ENCODE measurements at places on chromosomes 6 and 20.

DNA sequence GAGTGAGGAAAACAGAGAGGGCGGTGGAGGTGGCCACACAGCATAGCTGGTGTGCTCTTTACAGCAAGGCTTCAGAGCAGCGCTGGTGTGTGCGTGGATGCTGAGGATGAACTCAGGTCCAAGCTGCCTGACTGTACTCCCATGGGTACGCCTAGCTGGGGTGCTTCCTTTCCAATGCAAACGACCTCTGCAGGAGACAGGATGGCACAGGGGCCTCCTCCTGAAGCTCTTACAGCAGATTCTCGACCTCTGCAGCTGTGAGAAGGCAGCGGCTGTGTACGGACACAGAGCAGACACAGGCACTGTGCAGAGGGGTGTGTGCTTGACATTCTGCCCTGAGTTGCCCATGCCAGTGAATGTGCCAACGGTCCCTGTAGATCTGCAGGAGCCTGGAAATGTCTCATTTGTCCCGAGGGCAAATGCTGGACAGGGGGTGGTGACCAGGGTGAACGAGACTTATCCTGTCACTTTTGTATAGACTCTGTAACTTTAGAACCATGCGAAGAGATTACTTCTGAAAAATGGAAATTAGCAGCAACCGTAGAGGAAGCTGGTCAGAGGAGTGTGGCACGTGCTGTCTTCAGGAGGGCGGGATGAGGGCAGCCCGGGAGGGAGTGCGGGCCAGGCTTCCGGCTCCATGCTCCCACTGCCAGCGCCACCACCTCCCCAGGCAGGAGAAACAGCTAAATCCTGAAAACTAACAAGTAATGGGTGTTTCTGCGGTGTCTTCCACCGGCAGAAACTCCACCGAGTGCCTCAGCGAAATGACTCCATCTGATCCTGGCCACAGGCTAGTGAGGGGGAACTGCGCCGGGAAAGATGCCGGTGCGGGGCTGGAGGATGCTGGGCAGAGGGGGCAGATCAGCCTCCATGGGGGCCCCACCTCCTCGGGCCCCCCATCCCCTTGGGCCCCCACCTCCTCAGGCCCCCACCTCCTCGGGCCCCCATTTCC lies 120.9 kb upstream of the RPS6KA2 start:
- no peak overlapping the region for H3K27ac ChIP-seq
- no peaks in the 10 kb centered on the region for H3K27me3 ChIP-seq
- H3K4me1 ChIP-seq = peaks cover 38% of the 10 kb centered on the region
- DNase-seq = no peak
- no peaks in the 10 kb centered on the region for H3K36me3 ChIP-seq

- peaks cover 1% of the 10 kb centered on the region for H3K4me1 ChIP-seq
- no peaks in the 10 kb centered on the region for H3K27me3 ChIP-seq
- H3K27ac ChIP-seq = no peak overlapping the region
- H3K4me3 ChIP-seq = no peak overlapping the region
- H3K36me3 ChIP-seq = no peaks in the 10 kb centered on the region
- no peak for DNase-seq
Observed at GRCh38 chr6:133165235-133165634, 75.9 kb upstream of the EYA4 start.

DNA sequence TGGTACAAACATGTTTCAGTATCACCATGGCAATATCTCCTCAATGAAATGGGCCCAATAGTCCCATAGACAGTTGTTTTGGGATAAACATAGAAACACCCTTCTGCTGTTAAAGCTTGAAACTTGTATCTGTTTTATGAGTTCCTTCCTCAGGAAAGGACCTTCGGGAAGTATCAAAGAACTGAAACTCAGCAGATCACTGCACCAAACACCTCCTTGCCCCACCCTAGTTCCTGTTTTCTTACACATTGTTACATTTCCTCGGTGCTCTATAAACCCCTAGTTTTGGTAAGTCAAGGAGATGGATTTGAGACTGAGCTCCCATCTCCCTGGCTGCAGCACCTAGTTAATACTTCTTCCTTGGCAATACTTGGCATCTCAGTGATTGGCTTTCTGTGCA lies 73.8 kb upstream of the ECI2 start:
- DNase-seq = no peak
- H3K27ac ChIP-seq = no peak overlapping the region
- no peaks in the 10 kb centered on the region for H3K4me1 ChIP-seq
- no peaks in the 10 kb centered on the region for H3K27me3 ChIP-seq
- no peaks in the 10 kb centered on the region for H3K36me3 ChIP-seq

- DNase-seq = no peak
- H3K4me1 ChIP-seq = peaks cover 18% of the 10 kb centered on the region
- H3K27me3 ChIP-seq = no peaks in the 10 kb centered on the region
Observed at GRCh38 chr6:41790045-41790444, 2.6 kb downstream of the TOMM6 start.

DNA sequence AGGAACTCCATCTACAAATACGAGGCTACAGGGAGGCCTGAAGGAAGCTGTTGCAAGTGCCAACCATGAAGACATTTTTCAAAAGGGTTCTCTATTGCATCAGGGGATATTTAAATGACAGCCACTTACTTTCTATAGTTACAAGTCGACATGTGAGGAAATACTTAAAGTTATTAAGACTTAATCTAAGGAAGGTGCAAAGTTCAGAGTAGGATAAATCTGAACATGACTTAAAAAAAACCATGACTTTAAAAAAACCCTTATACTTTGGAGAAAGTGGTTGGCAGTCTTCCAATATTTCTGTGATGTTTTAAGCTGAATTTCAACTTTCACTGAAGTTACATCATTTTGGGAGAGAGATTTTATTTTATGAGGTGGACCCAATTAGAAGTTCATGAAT lies 56.3 kb upstream of the EMILIN3 start:
- H3K4me3 ChIP-seq = no peak overlapping the region
- peaks cover 5% of the 10 kb centered on the region for H3K4me1 ChIP-seq
- H3K36me3 ChIP-seq = peaks cover 95% of the 10 kb centered on the region
- no peak for DNase-seq
- no peak overlapping the region for H3K27ac ChIP-seq

- no peaks in the 10 kb centered on the region for H3K4me1 ChIP-seq
- no peak overlapping the region for H3K4me3 ChIP-seq
- H3K27me3 ChIP-seq = no peaks in the 10 kb centered on the region
- H3K36me3 ChIP-seq = no peaks in the 10 kb centered on the region
Observed at GRCh38 chr6:151772446-151772845, 35.0 kb upstream of the ESR1 start.

DNA sequence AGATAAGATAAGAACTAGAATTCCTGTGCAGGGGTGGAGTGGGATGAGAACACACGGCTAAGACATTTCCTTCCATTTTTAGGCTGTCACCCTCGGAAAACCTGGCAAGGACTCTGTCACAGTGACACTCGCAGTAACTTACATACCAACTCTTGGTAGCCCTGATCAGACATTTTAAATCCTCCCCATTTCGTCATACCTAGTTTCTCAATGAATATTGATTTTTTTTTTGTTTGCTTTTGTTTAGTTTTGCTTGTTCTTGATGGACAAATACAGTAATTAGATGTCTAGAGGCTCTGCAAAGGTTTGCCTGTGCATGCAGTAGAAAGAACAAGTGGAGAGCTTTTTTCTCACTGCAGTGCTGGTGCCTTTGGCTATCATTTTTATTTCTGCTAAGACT lies 213.0 kb upstream of the FAM83B start:
- no peaks in the 10 kb centered on the region for H3K4me1 ChIP-seq
- no peaks in the 10 kb centered on the region for H3K36me3 ChIP-seq
- no peak overlapping the region for H3K4me3 ChIP-seq
- H3K27ac ChIP-seq = no peak overlapping the region
- no peaks in the 10 kb centered on the region for H3K27me3 ChIP-seq
- DNase-seq = no peak

- H3K4me1 ChIP-seq = peaks cover 1% of the 10 kb centered on the region
- DNase-seq = no peak
Observed at GRCh38 chr6:37085198-37085597, 79.7 kb downstream of the FGD2 start.

DNA sequence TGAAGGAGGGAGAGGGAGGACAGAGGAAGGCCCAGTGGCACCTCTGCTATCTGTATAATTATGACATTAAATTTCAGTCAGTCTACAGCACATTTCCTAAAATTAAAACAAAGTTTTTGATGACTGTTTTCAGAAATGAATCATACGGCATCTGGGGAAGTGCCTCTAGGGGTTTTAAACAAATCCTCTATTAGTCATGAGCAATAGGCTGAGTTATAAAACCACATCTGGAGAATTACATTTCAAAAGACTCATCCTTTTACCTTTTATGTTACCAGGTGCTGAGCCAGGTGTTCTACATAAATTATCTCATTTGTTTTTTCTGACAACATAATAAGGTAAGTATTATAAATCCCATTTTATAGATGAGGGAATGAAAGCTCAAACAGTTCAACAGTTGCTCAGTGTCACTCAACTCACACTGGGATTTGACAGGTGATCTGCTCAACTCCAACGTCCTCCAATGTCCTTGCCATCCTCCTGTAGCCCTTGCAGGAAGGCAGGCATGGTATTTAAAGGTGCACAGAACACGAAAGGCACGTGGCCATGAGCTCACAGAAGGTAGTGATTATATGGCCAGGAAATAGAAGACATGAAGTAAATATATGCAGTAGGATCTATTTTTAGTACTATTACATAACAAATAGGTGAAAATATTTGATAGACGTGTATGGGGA lies 184.2 kb upstream of the MAN1A1 start:
- no peaks in the 10 kb centered on the region for H3K36me3 ChIP-seq
- H3K27ac ChIP-seq = no peak overlapping the region
- DNase-seq = peak; percentile 21
- H3K4me1 ChIP-seq = peaks cover 2% of the 10 kb centered on the region
- peak overlapping the region; percentile 13 for H3K4me3 ChIP-seq

GRCh38 chr6:26197933-26198721 lies 110.9 kb downstream of the HFE start:
- peak overlapping the region; percentile 82 for H3K4me3 ChIP-seq
- H3K27ac ChIP-seq = peak overlapping the region; percentile 86
- no peaks in the 10 kb centered on the region for H3K27me3 ChIP-seq
- DNase-seq = peak; percentile 46
- peaks cover 7% of the 10 kb centered on the region for H3K4me1 ChIP-seq

GRCh38 chr20:62309947-62310756 lies 7.4 kb downstream of the ADRM1 start:
- peaks cover 99% of the 10 kb centered on the region for H3K36me3 ChIP-seq
- H3K4me1 ChIP-seq = peaks cover 31% of the 10 kb centered on the region
- H3K27ac ChIP-seq = no peak overlapping the region
- DNase-seq = no peak
- no peak overlapping the region for H3K4me3 ChIP-seq
- H3K27me3 ChIP-seq = no peaks in the 10 kb centered on the region

GRCh38 chr6:144434308-144434990 lies 149.3 kb downstream of the UTRN start:
- H3K4me3 ChIP-seq = no peak overlapping the region
- DNase-seq = peak; percentile 81
- H3K4me1 ChIP-seq = peaks cover 5% of the 10 kb centered on the region

DNA sequence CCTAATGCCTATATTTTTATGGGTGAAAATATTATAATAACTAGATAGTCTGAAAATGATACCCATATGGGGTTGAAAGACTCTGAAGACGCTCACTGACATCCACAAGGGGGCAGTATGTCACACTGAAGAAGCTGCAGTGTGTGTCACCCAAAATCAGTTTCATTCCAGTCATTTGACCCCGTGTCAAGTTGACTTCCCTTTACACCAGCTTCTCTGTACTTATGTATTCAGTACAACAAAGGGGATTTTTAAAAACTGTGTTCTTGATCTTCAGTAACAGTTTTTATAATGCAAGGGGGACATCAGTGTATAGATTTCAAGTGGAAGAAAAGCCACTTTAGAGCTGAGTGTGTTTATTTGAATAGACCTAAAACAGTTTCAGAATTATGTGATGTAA lies 19.3 kb downstream of the FAXC start:
- no peak overlapping the region for H3K27ac ChIP-seq
- peaks cover 2% of the 10 kb centered on the region for H3K4me1 ChIP-seq
- no peak overlapping the region for H3K4me3 ChIP-seq
- H3K27me3 ChIP-seq = peaks cover 13% of the 10 kb centered on the region
- H3K36me3 ChIP-seq = no peaks in the 10 kb centered on the region

DNA sequence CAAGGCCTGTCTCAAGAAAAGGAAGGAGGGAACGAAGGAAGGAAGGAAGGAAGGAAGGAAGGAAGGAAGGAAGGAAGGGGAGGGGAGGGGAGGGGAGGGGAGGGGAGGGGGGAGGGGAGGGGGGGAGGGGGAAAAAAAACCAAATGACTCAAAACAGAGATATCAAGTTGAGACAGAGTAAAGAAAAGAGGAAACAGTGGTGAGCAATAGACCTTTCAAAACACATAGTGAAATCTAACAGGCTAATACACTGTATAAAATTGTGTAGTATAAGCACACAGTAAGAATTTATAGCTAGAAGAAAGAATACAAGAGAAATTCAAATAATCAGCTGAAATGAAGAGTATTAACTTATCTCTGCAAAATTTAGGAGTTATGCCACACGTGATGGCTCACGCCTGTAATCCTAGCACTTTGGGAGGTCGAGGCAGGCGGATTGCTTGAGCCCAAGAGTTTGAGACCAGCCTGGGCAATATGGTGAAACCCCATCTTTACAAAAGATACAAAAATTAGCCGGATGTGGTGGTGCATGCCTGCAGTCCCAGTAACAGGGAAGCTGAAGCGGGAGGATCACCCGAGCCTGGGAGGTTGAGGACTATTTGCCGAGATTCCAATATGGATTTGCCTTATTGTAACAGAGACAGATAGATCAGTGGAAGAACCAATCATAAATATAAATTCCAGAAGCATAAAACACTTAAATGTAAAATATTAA lies 123.2 kb downstream of the PRND start:
- no peak for DNase-seq
- no peak overlapping the region for H3K4me3 ChIP-seq
- peaks cover under 1% of the 10 kb centered on the region for H3K27me3 ChIP-seq
- H3K27ac ChIP-seq = no peak overlapping the region
- H3K36me3 ChIP-seq = no peaks in the 10 kb centered on the region

GRCh38 chr6:48837744-48838143 lies 625.3 kb downstream of the MMUT start:
- H3K36me3 ChIP-seq = no peaks in the 10 kb centered on the region
- no peaks in the 10 kb centered on the region for H3K27me3 ChIP-seq
- no peak overlapping the region for H3K4me3 ChIP-seq
- no peak for DNase-seq

- peaks cover 2% of the 10 kb centered on the region for H3K4me1 ChIP-seq
- H3K27ac ChIP-seq = no peak overlapping the region
- DNase-seq = no peak
- no peak overlapping the region for H3K4me3 ChIP-seq
Observed at GRCh38 chr20:59124296-59125029, 39.2 kb upstream of the ZNF831 start.

GRCh38 chr20:11270566-11270965 lies 596.8 kb upstream of the JAG1 start:
- H3K4me3 ChIP-seq = no peak overlapping the region
- no peak overlapping the region for H3K27ac ChIP-seq
- no peak for DNase-seq
- peaks cover 14% of the 10 kb centered on the region for H3K4me1 ChIP-seq
- no peaks in the 10 kb centered on the region for H3K27me3 ChIP-seq

- no peak for DNase-seq
- no peaks in the 10 kb centered on the region for H3K27me3 ChIP-seq
- H3K27ac ChIP-seq = no peak overlapping the region
Observed at GRCh38 chr6:25968769-25969168, 6.2 kb downstream of the TRIM38 start.

Measured in mesenchymal stem cell (in vitro differentiated cells and primary cell).